ENCODE measurements at places on chromosomes 11 and 22.
A peak's percentile ranks its signal among the peaks of the same experiment; 100 is the strongest.

DNA sequence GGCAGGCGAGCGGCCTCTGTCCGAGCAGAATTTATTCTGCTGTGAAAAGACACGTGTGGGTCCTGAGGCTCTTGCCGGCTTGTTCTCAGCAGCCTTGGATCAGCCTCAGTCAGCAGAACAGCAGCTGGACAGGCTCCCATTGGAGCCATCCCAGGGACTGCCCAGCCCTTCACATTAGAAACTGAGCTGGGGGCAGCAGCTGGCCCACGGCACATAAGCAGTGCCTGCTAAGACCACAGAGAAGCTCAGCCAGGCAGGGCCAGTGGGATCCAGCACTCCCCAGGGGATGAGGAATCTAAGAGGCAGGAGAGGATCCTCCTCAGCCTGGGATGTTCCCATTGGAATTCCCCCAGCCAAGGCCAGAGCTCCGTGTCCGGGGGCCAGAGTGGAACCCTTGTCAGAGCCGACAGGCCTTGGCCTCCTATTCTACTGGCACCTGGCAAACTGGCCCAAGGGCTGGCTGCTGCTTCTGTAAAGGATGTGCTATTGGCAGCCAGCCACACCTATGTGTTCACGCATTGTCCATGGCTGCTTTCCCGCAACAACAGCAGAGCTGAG, 18.2 kb downstream of the RTN4R start:
- no peak for DNase-seq

GRCh38 chr11:88378422-88379066, 41.0 kb upstream of the CTSC start:
- no peak for DNase-seq

DNA sequence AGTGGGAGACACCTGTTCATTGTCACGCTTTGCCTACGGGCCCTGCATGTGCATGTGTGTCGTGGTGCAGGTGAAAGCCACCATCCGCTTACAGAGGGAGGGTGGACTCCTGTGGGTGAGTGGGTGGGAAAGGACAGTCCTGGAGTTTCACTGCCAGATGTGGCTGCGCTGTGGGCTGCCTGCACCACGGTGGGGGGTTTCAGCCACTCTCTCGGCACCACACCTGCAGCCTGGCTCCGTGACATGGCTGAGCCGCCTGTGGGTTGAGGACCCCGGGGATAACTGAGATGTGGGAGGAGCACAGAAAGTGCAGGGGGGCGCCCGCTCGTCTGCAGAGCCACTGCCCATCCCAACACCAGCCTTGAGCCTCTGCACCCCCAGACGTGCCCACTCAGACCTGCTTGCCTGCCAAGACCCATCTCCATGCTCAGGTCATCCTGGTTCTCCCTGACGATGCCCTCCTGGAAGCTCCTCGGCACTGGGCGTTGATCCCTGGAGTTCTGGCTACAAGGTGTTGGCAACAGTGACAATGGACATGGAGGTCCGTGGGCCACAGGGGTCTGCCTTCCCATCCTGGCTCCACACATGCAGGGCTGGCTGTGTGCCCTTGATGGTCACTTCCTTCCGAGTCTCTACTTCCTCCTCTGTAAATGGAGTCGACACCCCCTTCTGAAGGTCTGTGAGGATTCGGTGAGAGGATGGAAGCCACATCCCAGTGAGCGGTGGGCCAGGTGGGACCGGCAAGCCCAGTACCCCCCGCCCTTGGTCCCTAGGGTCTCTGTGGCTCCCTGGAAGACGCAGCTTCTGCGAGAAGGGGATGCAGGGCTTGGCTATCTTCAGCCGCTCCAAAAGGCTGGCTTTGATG, 1007.0 kb downstream of the BRD1 start:
- no peak for DNase-seq

DNA sequence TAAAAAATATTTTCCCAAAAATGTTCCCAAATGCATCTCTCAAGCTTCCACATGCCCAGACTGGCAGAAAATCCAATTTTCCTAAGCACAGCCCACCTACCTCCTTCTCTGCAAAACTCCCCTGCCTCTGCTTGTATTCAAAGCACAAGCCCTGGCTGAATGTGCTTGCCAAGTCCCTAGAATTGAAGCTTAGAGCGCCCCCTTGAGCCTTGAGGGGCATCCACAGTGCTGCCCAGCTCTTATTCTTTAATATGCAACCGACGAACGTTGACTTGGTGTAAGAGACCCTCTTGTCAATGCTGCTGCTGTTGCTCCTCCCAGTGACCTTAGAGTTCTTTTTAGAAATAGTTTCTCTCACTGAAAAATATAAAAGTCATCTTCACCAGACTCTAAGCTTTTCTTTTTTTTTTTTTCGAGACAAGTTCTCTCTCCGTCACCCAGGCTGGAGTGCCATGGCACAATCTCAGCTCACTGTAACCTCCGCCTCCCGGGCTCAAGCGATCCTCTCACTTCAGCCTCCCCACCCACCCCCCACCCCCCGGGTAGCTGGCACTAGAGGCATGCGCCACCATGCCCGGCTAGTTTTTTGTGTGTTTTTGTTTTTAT, 63.5 kb upstream of the CAPRIN1 start:
- DNase-seq: peak; percentile 83

- DNase-seq: no peak
Measured at GRCh38 chr11:86483940-86484794, 109.5 kb downstream of the CCDC81 start.

GRCh38 chr11:35039076-35039475, 99.9 kb upstream of the CD44 start:
- no peak for DNase-seq

GRCh38 chr22:29703569-29704195, 16.1 kb upstream of the CABP7 start:
- no peak for DNase-seq

DNA sequence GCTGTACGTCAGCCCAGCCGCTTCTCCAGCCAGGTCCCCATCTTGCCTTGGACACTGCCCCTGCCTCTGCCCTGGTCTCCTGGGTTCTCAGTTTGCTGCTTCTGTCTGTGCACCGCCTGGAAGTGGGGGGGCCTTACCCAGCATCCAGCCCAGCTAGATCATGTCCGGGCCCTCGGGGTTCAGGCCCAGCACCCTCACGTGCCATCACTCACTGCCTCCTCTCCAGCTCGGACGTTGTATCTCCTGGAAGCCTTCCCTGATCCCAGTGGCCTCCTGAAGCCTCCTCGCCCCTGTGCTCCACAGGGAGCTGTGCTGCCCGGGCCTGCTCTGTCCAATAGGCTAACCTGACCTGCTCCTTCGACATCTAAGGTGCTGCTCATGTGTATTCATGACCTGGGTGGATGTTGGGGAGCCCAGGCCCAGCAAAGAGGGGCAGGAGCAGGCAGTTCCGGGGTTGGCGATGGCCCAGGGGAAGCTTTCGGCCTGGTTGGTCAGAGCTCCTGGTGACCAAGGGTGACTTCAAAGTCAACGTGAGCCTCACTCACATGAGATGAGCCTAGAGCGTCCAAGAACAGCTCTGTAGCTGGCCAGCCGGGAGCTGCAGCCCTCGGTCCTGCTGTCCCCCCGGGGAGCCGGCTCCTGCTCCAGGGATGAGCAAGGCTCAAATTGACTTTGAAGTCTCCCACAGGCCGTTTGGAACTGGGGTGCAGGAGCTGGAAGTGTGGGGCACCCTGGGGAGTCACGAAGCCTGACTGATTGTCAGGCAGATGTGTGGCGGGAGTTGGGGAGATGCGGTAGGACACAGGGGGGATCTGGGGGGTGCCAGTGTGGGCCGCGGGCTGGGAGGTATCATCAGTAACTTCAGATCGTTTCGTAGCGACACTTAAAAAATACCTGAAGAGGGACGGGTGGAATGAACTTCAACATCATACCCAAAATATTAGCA, 5.2 kb upstream of the ASCL2 start:
- DNase-seq: peak; percentile 51

- DNase-seq: no peak
Measured at GRCh38 chr11:112705148-112705547, 256.1 kb upstream of the NCAM1 start.

- DNase-seq: no peak
Measured at GRCh38 chr11:73191151-73191550, 26.9 kb upstream of the P2RY2 start.

GRCh38 chr11:111694851-111695250, 71.3 kb downstream of the PPP2R1B start:
- DNase-seq: no peak

- peak; percentile 52 for DNase-seq
Measured at GRCh38 chr11:117839936-117840813, 15.6 kb upstream of the FXYD2 start.

DNA sequence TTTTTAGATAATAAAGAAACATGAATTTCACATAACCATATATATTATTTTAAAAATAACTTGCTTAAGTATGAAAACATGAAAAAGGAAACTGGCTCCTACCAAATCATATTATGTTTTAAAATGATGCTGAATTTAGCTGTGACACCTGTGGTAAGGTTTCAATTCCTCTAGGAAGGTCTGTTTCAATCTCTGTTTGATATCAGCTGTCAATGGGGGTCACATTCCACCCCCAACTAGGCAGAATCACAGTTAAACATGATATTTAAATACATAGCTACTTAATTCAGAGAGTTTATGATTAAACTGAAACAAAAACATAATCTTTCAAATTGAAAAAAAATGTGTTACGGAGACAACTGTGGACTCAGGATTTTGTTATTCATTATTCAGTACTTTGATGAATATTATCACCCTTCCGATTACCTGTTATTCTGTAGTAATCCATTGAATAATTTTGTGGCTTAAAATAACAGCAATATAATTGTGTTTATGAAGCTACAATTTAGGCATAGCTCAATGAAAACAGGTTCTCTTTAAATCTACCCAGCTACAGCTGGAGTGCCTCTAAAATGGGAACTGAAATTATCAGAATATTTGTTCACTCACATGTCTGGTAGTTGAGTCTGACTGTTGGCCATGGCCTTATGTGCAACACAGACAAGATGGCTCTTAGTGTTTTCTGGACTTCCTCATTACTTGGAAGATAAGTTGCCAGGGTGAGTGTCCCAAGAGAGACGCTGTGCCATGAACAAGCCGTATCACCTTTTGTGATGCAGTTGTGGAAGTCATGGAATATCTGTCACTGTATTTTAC, 244.6 kb upstream of the ANO3 start:
- DNase-seq: no peak

GRCh38 chr11:113446112-113446511, 29.1 kb downstream of the DRD2 start:
- DNase-seq: no peak

GRCh38 chr22:36287881-36288515, 35.1 kb downstream of the APOL1 start:
- DNase-seq: peak; percentile 57

DNA sequence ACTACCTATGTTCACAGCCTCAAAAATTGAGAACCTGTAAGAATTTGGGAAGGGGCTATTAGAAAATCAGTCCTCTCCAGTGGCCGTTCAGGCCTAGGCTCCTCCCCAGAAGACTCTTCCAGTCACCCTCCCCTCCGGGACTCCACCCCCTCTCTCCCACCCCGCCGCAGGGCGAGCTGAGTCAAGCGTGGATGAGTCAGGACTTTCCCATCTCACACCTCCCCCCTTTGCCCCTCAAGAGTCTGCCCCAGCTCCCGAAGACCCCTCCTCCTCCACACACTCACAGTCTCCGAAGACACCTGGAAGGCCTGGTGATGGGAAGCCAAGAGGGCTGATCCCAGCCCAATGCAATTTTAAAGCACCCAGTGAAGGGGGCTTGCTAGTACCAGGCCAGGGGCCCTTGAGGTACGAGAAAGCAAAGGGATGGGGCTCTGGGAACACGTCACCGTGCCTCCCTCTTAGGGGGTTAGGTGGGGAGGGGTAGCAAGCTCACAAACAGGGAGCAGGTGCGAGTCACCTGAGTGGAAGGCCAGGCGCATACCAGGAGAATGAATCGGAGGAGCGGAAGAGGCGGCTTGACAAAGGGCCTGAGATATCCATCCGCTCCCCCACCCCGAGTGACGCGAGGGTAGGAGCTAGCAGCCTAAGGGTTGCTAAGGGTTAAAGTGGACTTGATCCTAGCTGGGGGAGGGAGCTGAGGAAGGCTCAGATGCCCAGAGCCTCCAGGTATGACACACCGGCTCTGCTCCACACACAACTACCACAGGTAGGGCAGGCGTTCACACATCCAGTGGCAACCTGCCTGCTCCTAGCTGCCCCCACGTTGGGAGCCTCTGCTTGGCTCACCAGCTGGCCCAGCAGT, 13.6 kb downstream of the BCL9L start:
- peak; percentile 88 for DNase-seq

- no peak for DNase-seq
Measured at GRCh38 chr11:112513417-112513816, 252.8 kb upstream of the PLET1 start.

- no peak for DNase-seq
Measured at GRCh38 chr22:40392618-40393017, 22.2 kb downstream of the SGSM3 start.

DNA sequence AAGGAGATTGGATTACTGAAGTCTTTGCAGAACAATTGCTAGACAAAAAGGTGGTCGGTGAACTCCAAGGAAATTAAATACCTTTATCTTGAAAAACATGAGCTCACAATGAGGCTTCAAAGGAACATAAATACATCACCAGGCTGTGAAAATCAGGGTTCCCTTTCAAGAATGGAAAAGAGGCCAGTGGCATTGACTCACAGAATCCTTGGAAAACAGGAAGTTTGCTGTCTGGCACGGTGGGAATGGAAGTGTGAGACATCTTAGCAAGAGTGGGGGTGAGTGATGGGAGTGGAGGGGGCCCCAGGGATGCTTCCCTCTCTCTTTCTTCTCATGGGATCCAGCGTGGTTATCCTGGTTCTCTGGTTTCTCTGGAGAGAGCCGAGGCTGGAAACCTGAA, 48.9 kb upstream of the TBCEL start:
- DNase-seq: no peak

GRCh38 chr11:9535189-9535781, 38.2 kb upstream of the WEE1 start:
- DNase-seq: peak; percentile 93

- DNase-seq: no peak
Measured at GRCh38 chr11:87754685-87755084, 420.6 kb downstream of the RAB38 start.

GRCh38 chr11:33207408-33207985, 46.2 kb upstream of the CSTF3 start:
- DNase-seq: no peak

- no peak for DNase-seq
Measured at GRCh38 chr22:28837640-28838039, 37.3 kb upstream of the XBP1 start.

DNA sequence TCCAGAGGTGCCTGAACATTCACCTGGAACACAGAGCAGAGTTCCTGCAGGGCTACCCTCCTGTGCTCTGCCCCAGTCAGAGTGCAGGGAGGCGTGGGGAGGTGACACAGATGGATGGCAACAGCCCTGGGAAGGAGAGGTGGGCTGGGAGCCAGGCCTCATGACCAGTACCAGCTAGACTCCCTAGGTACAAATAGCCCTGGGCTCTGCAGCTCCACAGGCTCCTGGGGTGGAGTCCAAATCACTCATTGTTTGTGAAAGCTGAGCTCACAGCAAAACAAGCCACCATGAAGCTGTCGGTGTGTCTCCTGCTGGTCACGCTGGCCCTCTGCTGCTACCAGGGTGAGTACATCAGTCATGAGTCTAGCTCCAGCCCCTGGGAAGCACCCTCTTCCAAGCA, at the start of gene SCGB1D2:
SCGB1D2 (plus strand) TSS at position 219 of the 400 bp plus-strand sequence; CDS start at position 288, 69 bp downstream.
- DNase-seq: no peak
